ENCODE measurements at places on chromosomes 13 and 19.

DNA sequence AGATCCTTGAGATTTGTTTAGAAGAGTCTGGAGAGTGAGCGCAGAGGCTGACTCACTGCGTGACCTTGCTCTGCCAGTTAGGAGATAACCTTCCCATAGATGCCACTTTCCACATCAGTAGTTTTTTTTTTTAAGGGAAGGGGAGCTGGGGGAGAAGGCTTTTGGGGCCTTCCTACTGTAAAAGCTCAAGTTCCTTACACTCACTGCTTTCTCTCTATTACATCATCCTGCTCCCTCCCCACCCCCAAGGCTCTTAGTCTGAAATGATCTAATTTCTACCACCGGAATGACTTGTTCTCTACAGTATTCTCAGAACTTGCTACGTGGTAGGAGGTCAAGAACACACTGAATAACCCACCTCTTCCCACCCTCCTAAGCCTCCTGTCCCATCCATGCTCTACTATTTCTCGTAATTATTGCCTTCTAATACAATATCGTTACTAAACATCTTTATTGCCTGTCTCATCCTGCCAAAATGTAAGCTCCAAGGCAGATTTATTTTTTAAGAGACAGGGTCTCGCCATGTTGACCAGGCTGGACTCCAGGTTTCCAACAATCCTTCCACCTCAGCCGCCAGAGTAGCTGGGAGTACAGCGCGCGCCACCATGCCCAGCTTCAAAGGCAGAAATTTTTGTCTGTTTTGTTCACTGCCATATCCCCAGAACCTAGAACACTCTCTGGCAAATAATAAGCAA lies 1.2 kb downstream of the LONP1 start:
- no peak for DNase-seq

DNA sequence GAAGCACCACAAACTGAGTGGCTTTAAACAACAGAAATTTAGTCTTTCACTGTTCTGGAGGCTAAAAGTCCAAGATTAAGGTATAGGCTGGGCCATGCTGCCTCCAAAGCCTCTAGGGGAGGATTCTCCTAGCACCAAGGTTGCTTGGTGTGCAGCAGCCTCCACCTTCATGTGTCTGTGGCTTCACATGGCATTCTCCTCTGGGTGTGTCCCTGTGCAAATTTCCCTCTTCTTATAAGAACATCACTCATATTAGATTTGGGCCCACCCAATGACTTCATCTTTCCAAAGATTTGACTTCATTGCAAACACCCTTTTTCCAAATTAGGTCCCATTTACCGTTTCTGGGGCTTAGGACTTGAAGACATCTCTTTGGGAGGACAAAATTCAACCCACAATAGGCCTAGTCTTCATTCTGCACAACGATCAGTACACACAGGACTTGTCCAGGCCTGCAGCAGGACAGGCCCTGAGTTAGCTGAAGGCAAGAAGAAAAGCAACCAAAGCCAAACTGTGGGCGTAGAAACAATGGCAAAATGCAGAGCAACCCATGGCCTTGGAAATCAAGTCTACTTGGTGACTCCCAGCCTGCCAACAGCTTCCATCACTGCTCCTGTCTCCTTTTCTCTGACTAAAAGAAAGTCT lies 521.2 kb upstream of the NBEA start:
- no peak for DNase-seq

GRCh38 chr13:33289966-33290365 lies 4.4 kb upstream of the STARD13 start:
- no peak for DNase-seq

DNA sequence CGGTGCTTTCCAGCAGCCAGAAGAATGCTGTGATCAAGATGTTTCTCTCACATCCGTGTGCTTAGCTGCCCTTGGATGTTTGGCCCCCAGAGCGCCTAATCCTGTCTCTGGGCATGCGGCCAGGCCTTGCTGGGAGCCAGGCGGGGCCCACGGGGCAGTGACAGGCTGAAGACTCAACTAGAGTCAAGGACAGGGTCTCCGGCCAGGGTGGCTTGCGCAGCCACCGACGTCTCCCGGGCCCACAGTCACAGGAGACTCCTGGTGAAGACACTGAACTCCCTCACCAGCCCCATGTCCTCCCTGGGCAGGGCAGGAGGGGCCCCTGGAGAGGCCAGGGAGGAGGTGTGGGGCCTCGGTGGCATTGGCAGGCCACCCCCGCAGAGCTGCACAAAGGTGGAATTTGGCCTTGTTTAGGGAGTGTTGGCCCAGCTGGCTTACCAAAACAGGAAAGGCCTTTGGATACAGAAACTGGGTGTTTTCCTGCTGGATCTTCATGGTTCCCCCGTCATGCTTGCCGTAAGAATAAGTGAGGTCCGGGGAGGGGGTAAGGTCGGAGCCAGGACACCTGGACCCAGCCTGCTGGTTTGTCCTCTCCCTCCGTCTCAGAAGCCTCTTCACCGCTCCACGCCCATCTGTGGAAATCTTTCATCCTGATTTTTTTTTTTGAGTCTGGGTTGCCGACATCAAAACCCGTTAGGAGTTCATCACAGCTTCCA lies 10.0 kb upstream of the NDUFS7 start:
- peak; percentile 61 for DNase-seq

- DNase-seq = peak; percentile 76
These were observed 224.8 kb downstream of the SPRY2 start for GRCh38 chr13:80116107-80116506.

DNA sequence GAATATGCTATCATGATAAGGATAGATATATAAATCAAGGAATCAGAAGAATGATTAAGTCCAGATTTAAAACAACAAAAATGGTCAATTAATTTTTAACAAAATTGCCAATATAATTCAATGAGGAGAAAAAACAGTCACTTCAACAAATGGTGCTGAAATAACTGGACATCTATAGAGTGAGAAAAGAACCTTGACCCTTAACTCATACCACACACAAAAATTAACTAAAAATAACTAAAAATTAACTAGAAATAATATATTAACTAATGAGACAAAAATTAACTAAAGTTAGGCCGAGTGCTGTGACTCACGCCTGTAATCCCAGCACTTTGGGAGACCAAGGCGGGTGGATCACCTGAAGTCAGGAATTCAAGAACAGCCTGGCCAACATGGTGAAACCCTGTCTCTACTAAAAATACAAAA lies 9.5 kb downstream of the LGALS7 start:
- DNase-seq = no peak

DNA sequence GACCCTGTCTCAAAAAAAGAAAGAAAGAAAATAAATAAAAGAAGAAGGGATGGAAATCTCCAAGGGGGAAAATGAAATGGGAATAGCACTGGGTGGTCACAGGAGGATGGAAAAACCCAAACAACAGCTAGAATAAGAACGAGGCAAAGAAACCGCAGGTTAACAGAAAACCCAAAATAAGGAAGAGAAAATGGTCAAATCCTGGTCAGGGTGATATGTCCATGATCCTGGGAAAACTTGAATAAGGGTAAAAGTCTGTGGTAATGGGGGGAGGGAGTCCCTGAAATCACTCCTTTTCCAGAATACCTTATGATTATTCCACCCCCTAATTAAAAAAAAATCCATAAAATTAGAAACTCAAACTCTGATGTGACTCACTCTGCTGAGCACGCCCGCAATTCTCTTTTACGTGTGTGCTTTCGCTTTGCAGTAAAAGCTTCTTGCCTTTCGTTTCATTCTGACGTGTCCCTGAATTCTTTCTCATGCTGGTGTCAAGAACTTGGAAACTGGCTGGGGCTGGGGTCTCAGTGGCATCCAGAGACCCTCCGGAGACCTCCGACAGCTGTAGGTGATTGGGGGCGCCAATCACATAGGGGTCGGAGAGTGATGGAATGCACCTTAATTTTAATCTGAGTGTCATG lies 4.3 kb upstream of the NAXD start:
- DNase-seq = no peak

DNA sequence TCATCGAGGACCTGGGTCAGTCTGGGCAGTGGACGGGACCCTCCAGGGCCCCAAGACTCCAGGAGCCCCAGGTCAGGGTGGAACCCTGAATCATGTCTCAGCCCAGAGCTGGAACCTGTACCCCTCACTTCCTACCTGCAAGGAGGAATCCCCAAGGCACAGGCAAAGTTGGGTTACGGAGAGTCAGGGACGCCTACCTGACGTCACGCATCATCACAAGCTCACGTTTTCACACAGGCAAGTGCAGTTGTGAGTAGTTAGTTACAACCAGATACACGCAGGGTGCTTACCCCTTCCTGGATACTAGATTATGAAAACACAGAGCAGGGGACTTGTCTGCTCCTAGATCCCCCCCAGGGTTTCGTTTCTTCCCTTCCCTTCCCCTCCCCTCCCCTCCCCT lies 1.9 kb downstream of the RETN start:
- no peak for DNase-seq

GRCh38 chr13:104832231-104832630 lies 1703.2 kb downstream of the EFNB2 start:
- peak; percentile 64 for DNase-seq

- no peak for DNase-seq
These were observed 378.0 kb downstream of the TBC1D4 start for GRCh38 chr13:75103976-75104375.

- no peak for DNase-seq
These were observed 816.6 kb downstream of the DIAPH3 start for GRCh38 chr13:59346999-59347723.

DNA sequence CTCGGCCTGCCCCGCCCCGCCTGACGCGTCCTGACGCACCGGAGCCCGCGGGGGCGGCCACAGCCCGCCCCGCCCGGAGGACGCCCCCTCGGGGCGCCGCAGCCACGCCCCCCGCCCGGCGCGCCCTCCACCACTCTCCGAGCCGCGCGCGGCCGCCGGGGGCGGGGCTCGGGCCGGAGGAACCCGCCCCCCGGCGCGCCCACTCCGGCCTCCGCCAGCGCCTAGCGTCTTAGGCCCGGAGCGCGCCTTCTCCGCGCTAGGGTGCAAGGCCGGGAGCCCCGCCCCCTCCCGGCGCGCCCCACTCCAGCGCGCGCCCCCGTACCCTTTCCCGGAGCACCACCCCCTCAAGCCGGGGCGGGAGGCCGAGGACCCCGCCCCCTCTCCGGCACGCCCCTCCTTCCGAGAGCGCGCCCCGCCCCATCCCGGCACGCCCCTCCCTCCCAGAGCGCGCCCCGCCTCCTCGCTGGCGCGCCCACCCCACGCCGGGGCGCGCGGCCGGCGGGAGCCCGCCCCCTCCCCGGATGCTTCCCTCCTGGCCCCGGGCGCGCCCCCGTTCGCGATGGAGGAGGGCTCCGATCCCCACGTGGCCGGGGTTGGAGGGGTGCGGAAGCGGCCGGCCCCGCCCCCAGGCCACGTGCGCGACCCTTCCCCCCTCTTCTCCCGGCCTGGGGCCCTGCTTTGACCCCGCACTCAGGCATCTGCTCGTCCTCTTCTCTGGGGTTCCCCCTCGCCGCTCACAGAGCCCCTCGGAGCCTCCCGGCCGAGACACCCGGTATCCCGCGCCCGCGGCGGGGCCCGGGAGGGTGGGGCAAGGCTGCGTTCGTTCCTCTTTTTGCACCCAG lies 480 bp upstream of the KLF16 start:
- DNase-seq = peak; percentile 98

DNA sequence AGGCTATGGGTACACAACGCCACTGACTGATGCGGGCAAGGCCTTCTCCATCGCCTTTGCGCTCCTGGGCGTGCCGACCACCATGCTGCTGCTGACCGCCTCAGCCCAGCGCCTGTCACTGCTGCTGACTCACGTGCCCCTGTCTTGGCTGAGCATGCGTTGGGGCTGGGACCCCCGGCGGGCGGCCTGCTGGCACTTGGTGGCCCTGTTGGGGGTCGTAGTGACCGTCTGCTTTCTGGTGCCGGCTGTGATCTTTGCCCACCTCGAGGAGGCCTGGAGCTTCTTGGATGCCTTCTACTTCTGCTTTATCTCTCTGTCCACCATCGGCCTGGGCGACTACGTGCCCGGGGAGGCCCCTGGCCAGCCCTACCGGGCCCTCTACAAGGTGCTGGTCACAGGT lies 6.9 kb downstream of the KCNK6 start:
- DNase-seq = no peak

GRCh38 chr19:53333463-53334449 lies at the start of gene ZNF845:
Gene ZNF845 (plus strand): TSS chr19:53333749. CDS start chr19:53341308, 7,559 bp downstream.
- peak; percentile 88 for DNase-seq

DNA sequence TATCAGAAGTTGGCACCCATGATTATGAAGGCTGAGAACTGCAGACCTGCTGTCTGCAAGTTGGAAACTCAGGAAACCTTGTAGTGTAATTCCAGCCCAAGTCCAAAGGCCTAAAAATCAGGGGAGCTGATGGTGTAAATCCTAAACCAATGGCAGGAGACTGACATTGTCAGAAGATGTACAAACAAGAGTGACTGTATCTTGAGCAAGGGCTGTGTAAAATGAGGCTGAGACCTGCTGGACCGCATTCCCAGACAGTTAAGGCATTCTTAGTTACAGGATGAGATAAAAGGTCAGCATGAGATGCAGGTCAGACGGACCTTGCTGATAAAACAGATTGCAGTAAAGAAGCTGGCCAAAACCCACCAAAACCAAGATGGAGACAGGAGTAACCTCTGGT lies 147.7 kb downstream of the COG6 start:
- DNase-seq = no peak

DNA sequence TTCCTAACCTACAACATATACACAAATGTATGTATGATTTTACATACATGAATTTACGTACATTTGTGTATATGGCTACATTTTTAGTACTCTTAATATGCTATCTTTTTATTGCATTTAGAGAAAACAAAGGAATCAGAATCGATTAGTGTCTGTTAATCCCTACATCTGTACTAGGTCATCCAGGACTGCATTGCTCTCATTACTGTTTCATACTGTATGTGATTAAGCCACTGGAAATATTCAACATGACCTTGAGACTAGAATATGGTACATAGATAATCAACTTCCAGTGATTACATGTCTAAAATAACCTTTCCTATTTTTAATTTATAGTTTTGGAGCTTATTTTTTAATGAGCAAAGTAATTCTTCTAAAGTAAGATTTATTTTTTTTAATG lies 5.3 kb upstream of the MAB21L1 start:
- DNase-seq = no peak

DNA sequence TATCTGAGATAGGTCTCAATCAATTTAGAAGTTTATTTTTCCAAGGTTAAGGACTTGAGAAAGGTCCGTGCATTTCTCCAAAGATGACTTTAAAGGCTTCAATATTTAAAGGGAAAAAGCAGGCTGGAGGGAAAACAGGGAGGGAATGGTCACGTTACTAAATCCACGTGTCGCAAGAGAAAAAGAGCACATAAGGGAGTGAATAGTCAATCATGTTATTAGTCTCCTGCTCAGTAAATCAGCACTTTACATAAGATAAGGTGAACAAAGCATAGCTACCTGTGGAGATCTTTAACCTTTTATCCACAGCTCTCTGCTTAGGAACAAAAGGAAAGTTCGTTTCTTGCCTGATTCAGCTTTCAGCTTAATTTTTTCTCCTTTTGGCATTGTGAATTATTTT lies 31.3 kb upstream of the LSM14A start:
- DNase-seq = no peak

Measured in NCI-H524 (cell line).